Mammary epithelial cell (primary cell): ENCODE measurements at places on chromosomes 11 and 22.
A peak's percentile ranks its signal among the peaks of the same experiment; 100 is the strongest.

DNA sequence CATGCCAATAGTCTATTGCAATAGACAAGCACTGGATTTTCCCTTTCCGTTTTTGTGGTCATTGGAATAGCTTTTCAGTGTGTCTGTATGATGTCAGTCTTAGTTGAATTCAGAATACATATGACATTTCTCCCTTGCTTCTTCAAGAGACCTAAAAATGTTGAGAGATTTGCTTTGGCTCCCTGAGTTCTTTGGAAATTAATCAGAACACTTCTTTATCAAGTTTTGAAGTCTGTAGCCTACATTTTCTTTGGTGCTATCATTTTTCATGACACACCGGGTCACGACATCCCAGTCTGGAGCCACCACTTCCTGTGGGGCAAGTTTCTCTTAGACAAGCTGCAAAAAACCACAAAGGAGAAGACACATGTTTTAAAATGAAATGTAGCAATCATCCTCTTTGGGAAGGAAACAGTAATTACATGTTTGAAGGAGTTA, 847.1 kb downstream of the OPCML start:
- DNase-seq = peak; percentile 73

DNA sequence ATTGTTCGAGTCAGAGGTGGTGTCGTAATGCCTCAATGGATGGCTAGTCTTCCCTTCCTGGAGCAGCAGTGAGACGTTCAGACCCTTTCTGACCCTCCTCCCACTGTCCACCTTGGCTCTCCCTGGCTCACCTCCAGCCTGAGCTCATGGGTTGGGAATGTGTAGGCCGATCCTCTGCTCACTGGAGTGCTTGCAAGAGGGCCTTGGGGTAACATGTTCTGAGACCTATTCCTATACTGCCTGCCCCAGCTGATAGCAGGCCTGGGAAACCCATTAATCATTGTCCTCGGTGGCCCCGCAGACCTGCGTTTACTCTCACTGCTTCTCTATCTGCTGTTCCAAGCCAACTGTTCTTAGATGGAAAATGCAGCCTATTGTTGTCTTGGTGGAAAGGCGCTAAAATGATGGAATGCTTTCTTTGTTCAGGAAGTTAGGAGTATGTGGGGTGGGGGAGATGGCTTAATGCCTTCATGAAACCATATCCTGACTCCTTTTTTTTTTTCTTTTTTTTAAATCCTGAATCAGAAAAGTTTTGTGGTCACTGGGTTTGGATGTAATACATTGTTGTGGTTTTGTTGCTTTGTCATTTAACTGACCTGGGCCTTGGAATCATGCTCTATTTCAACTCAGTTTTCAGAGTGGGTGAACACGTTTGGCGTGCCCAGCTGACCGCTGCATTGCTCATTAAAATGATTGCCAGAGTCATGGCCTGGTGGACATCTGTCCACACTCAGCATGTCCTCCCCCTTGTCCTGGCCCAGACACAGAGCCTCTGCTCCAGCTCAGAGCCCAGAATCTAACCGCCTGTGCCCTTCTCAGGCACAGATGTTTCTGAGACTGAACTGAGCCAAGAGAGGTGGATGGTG, 72.5 kb downstream of the MICAL2 start:
- DNase-seq = peak; percentile 90

DNA sequence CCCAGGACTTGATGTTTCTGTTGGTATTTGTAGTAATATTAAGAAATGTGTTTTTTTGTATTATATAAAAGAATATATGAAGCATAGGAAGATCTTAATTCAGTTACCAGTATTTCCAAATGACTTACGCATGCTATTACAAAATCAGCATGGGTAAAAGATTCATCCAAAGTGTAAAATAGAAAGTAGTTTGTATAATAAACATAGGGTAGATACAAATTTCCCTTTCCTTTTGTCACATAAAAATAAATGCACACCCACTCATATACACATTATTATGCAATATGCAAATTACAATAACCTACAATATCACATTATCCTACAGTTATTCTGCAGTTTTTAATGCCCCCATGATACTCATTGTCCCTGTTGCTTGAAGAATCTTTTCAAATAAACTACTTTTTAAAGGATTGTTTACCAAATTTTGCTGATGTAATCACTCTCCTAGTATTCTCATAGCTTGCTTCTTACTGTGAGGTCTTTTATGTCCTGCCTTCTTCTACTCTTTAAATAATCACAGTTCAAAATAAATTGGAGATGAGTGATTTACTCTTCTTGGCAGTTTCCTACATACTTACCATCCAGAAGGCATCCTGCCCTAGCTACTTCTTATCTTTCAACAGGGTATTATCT, 244.0 kb downstream of the CASP12 start:
- DNase-seq = no peak

DNA sequence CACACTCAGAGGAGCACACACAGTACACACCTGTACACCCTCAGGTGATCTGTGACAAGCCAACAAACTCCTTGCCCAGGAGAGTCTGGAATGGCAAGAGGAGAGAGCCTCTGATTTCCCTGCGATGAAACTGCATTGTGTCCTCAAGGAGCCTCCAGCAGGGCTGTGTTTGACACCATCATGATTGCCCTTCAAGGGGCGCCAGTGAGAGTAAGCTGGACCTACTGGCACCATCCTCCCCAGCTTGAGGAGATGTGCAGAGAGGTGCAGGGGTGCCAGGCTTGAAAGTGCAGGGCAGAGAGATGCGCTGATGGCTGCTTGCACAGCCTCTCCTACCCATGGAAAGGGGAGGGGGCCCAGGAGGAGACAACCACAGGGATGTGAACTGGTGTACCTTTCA, 188.8 kb upstream of the CADM1 start:
- DNase-seq = no peak

DNA sequence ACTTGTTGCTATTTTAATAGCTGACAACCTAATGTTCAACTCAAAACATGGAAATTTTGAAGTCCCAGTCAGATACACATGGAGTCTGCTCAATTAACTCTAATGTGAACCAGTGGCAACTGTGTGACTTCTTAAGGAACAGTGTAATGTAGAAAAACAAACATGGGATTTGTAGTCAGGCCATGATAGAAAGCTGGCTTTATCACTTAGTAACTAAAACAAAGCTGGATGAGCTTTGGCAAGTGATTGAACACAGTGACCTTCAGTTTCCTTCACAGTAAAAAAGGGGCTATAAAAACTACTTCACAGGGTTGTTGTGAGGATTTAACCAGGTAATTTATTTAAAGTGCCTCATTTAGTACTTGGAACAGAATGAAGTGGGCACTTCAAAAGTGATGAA, 62.6 kb downstream of the PRCP start:
- no peak for DNase-seq

GRCh38 chr11:32437495-32438345, 2.4 kb upstream of the WT1 start:
- no peak for DNase-seq

GRCh38 chr11:69238573-69239351, 55.2 kb upstream of the MYEOV start:
- DNase-seq = no peak

GRCh38 chr11:10522921-10523320, 18.1 kb downstream of the RNF141 start:
- DNase-seq = peak; percentile 78

DNA sequence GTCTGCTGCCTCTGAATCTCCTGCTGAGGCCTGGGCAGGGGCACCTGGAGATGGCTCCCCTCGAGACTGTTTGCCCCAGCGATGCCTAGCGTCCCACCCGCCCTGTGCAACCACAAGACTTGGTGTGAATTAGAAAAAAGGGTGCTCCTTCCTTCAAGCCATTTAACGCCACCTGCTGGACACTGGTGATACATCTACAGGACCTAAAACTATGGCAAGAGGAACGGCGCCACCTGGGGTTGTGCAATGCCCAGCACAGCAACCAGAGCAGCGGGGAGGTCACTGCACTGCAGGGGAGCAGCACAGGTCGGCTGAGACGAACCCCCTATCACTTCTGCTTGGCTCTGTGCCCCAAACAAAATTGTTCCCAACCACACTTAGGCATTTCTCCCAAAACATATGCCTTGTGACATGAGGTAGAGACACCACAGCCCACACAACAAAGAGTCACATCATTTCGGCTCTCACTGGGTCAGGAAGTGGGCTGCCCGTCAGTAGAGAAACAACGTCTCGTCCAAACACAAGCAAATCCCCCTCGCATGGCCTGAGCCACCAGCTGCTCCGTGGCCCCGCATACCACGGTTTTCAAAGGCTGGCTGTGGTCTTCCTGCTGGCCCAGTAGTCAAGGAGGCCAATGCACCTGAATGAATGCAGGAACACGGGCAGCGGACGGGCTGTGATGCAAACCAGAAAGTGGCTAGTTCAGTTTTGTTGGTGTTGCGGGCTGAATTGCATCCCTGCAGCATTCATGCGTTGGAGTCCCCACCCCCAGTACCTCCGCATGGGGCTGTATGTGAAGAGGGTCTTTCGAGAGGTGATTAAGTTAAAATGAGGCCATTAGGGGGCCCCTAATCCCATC, 171.9 kb downstream of the SHANK2 start:
- peak; percentile 64 for DNase-seq

DNA sequence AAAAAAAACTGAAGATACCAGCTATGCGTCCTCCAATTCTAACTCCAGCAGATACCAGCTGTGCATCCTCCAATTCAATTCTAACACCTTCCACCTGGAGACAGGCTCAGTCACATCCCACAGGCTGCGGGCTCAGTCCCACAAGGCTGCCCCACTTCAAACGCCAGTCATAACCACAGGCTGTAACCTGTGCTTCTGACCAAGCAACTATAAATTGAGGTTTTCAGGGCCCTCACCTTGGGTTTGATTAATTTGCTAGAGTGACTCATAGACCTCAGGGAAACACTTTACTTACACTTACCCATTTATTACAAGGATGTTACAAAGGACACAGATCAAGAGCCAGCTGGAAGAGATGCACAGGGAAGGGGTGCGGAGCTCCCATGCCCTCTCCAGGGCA, 32.4 kb upstream of the MSANTD2 start:
- DNase-seq = peak; percentile 90

DNA sequence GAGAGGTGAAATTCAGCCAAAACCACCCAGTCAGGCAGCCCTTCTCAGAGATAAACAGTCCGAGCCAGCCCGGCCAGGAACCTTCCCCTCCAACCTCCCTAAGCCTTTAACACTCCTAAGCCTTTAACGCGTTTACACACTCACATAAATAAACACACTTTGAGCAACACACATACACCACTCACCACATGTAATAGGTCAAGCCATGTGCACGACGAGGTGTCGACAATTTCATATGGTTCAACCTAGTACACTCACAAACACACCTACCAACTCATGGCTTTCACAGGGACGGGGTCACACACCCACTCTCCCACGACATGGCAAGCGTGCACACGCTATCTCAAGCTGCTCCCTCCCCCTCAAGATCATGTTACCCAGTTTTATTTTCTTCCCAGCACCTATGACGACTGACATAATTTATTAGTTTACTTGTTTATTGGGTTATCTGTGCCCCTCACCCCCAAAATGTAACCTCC, 15.5 kb downstream of the SLC43A1 start:
- DNase-seq = no peak

GRCh38 chr22:17597217-17597616, 31.3 kb downstream of the ATP6V1E1 start:
- no peak for DNase-seq

- no peak for DNase-seq
Measured at GRCh38 chr11:128595775-128596174, 8.4 kb upstream of the ETS1 start.

- DNase-seq = no peak
Measured at GRCh38 chr22:37601203-37601539, 7.5 kb upstream of the GGA1 start.

- no peak for DNase-seq
Measured at GRCh38 chr11:132671851-132672370, 860.4 kb downstream of the OPCML start.

DNA sequence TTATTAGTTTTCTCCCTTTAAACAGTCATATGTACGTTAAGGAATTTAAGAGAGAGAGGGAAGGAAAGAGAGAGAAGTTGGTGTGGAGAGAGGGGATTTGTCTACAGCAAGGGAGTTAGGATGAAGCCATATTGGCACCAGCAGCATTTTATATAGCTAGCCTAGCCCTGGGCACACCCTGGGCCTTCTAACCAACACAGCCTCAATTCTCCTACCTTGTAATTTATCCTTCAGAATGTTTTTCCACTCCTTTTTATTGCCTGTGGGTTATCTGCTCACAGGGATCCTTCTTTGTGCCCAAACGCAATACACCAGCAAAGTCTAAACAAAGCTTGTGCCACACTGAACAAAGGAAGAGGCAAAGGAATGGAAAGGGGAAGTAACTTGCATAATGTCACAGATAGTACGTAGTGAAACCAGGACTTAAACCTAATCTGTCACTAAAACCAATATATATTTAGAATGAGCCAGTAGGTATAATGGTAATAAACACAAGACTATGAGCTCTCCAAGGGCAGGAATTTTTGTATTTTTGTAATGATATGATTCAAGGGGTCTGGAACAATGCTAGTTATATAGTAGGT, 613.8 kb upstream of the TENM4 start:
- DNase-seq = no peak

DNA sequence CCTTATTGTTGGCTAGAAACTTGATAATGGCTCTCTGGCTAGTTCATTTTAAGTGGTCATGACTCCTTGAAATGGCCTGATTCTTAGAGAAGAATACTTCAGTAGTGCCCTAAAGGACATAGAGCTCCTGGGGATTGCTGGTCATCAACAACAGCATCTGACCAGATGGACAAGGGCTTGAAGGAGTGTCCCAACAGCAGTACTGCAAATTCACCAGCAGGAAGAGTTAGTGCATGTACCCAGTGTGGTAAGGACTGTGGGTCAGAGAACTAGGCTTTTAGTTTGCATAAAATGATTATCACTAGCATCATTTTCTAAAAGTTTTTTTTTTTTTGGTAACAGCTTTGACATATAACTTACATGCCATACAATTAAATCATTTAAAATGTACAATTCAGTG, 39.5 kb upstream of the CUL5 start:
- DNase-seq = no peak

DNA sequence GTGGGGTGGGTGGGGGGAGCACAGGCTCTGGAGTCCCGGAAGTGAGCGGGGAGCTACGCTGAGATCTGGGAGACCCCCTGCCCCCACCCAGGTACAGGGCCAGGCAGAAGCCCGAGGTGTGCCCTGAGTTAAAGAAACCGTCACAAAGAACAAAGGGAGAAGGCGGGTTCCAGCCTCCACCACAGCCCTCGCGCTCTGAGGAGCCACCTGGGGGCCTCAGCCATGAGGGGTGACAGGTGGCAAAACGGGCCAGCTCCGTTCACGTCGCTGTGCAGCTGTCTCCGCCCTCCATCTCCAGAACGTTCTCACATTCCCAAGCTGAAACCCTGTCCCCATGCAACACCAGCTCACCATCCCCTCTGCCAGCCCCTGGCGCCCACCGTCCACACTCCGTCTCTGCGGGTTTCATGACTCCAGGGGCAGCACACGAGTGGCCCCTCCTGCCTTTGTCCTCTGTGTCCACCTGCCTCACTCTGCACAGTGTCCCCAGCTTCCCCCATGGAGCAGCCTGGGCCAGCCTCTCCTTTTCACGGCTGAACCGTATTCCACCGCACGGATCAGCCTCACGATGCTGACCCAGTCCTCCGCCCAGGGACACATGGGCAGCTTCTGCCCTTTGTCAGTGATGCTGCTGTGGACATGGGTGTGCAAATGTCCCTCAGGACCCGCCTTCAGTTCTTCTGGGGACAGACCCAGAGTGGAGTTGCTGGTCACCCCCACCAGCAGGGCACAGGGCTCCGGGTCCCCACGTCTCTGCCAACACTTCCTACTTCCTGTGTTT, 1.7 kb upstream of the MUC5B start:
- DNase-seq = no peak
